ENCODE measurements at places on chromosomes 13 and 19.

- no peak for DNase-seq
These were observed 9.4 kb downstream of the NLRP7 start for GRCh38 chr19:54937926-54938325.

DNA sequence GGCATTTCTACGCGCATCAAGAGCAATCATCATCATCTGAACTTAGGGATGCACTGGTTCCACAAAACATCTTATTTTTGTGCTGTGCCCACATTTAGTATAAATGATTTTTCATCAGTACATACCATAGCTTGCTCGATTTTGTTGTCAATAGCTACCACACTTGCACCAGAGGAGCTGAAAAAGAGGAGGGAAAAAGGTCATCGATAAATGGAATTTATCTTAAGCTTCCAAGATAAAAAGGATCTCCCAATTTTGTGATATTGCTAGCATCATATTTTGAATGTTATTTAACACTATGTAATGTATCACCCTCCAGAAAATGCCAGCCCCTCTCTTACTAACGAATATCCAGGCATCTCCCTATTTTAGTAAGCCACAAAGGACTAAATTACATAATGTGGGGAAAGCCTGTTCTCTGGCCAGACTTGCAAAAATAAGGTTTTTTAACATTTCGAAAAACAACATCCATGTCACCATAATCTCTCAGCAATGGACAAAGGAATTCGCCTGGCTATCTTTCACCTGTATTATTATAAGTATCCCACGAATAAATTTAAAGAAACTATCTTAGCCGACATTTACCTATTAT lies 62.4 kb downstream of the SERP2 start:
- no peak for DNase-seq

GRCh38 chr13:21058361-21058760 lies 3.0 kb downstream of the LATS2 start:
- DNase-seq, result no peak

DNA sequence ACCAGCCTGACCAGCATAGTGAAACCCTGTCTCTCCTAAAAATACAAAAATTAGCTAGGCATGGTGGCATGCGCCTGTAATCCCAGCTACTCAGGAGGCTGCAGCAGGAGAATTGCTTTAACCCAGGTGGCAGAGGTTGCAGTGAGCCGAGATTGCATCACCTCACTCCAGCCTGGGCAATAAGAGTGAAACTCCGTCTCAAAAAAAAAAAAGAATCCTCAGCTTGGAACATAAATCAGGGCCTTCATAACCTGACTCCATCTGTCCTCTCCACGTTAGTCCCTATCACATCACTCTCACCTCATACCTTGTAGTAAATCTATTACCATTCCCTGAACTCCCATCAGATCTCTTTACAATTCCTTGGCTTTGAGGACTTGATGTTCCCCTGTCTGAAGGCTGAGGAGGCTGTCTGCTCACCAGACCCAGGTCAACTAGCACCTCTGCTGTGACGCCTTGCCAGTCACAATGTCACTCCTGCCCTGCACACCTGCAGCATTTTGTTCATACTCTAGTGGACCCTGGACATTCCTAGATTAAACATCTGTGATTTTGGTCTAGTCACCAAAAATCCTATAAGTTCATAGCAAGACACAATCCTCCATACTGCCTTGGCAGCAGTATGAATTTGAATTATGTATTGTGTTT lies 15.9 kb downstream of the LHFPL6 start:
- DNase-seq, result no peak

DNA sequence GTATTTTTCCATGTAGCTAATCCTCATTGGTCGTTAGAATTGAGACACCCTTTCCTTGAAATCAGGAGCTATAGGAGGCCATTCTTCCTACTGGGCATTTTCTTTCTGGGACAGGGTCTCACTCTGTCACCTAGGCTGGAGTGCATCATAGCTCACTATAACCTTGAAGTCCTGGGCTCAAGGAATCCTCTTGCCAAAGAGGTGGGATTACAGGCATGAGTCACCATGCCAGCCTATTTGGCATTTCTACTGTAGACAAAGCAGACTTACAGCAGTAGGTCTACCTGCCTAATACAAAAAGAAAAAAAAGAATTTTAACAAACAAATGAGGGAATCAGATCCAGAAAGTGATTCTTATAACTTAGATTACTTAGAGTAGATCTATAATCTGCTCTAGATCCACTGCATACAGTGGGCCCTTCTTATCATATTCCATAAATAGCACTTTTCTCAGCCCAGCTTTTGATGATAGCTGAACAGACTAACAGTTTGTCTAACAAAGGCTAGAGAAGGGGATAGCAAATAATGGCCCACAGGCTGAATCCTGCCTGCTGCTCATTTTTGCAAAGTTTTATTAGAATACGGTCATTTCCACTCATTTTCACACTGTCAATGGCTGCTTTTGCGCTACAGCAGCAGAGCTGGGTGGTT lies 36.7 kb upstream of the USPL1 start:
- DNase-seq, result no peak

GRCh38 chr13:108496362-108497210 lies 132.8 kb upstream of the MYO16 start:
- DNase-seq, result no peak

GRCh38 chr19:47723581-47723940 lies 10.3 kb downstream of the EHD2 start:
- DNase-seq, result no peak

Measured in effector memory CD4-positive, alpha-beta T cell (primary cell).